H4 (cell line): ENCODE measurements at places on chromosomes 5 and 9.

GRCh38 chr9:115006660-115007059 lies 76.3 kb upstream of the TNFSF8 start:
- no peak for DNase-seq

GRCh38 chr9:109789971-109790370 lies 10.0 kb downstream of the PALM2AKAP2 start:
- DNase-seq: no peak

GRCh38 chr5:174222891-174223290 lies 177.4 kb downstream of the NSG2 start:
- no peak for DNase-seq

GRCh38 chr5:131647048-131647769 lies 12.2 kb upstream of the RAPGEF6 start:
- DNase-seq: no peak

DNA sequence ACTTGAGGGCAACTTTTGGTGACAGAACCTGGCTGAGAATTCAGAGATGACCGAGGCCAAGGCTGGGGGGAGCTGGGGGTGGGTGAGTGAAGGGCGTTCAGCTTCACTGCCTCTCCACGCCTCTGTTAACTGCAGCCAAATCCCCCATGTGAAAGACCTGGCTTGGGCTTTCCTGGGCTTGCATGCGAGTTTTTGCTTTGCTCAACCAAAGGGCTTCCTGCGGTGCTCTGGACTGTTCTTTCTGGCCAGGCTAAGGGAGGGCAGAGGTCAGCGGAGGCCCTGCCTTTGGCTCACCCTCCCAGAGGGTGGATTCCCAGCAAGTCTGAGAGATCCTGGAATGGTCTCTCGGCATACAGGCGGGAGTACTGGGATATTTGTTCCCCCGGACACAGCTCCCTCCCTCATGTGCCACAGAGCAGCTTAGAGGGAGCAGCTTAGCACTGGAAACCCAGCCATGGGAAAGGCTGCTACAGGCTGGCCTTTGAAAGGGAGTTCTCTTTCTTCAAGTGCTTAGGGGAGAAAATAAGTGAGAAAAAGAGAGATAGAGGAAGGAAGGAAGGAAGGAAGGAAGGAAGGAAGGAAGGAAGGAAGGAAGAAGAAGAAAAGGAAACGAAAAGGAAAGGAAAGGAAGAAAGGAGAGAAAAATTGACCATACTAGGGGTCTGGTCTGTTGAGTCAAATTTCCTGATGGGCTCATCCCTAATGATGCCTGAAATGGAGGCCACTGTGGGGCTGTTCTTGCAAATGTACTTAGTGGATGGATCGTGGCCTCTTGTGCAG lies 158.8 kb downstream of the FGF18 start:
- DNase-seq: peak; percentile 1

DNA sequence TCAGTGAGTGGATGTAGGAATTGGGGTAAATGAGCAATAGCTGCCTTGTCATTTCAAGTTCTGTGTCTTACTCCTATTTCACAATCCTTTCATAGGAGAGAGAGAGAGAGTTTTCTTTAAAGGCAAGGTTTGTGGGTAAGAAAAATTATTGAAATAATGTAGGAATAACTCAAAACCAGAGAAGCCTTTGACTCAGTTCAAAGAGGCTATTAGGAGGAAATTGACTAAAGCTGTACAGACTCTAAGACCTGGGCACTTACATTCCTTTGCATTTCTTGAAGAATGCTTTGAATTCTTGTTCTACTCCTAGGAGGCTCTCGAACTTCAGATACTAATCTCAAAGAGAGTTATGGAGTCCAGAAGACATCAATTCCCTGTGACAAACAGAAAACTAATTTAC lies 257.1 kb downstream of the FBXL7 start:
- DNase-seq: no peak

GRCh38 chr9:95103281-95103771 lies 214.2 kb downstream of the FANCC start:
- no peak for DNase-seq
